Tibial artery (tissue), 4 donors: ENCODE measurements at places on chromosomes 12 and 14.

- DNase-seq, result no peak
- no peaks in the 10 kb centered on the region for H3K36me3 ChIP-seq
- no peaks in the 10 kb centered on the region for H3K4me1 ChIP-seq
- H3K27me3 ChIP-seq, result no peaks in the 10 kb centered on the region
- no peak overlapping the region for H3K27ac ChIP-seq
- H3K4me3 ChIP-seq, result no peak overlapping the region
These were observed 176.0 kb upstream of the PLEKHA5 start for GRCh38 chr12:18953505-18953904.

GRCh38 chr12:71652656-71653055 lies 11.0 kb downstream of the ZFC3H1 start:
- H3K27ac ChIP-seq, result no peak overlapping the region
- H3K4me1 ChIP-seq, result no peaks in the 10 kb centered on the region
- peaks cover 29% of the 10 kb centered on the region for H3K36me3 ChIP-seq
- DNase-seq, result no peak
- H3K4me3 ChIP-seq, result no peak overlapping the region

GRCh38 chr12:120884644-120885043 lies 19.5 kb downstream of the SPPL3 start:
- H3K36me3 ChIP-seq, result no peaks in the 10 kb centered on the region
- no peak overlapping the region for H3K4me3 ChIP-seq
- H3K27ac ChIP-seq, result no peak overlapping the region

GRCh38 chr12:5807514-5808219 lies 137.4 kb downstream of the ANO2 start:
- peaks cover 33% of the 10 kb centered on the region for H3K27me3 ChIP-seq
- no peak for DNase-seq
- H3K4me1 ChIP-seq, result no peaks in the 10 kb centered on the region
- no peak overlapping the region for H3K4me3 ChIP-seq

DNA sequence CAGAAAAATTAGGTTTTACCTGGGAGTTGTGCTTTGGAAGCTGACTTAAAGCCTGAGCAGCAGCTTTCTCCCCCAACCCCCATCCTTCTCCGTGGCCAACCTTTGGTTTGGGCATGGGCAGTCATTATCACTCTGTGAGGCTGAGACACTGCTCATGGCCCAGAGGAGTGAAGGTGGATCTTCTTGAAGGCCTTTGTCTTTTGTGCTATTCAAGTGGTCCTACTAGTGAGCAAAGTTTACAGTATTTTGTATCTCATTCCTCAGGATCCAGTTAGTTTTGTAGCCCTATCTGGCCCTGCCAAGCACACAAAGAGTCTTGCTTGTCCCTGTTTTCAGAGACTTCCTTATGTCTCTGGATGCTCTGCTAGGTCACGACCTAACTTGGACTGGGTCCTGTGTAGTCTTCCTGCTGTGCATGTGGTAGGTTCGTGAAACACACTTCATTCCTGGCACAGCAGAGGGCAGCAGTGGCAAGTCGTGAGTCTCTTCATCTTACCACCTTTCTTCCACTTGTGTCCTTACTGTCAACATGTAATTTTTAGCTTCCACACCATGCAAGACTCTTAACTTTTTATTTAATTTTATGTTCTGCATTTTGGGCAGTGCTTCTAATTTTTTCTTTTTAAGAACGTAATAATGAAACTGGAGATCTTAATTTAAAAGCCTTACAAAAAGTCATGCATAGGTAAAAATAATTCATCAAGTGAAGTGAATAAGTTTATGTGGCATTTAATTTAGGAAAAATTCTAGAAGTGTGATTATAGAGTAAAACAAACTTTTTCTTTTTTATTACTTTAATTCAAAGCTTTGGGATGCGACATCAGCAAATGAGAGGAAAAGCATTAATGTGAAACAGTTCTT lies 53.7 kb downstream of the APAF1 start:
- H3K27ac ChIP-seq, result peak overlapping the region; percentile 58
- peaks cover 8% of the 10 kb centered on the region for H3K36me3 ChIP-seq
- no peak for DNase-seq

DNA sequence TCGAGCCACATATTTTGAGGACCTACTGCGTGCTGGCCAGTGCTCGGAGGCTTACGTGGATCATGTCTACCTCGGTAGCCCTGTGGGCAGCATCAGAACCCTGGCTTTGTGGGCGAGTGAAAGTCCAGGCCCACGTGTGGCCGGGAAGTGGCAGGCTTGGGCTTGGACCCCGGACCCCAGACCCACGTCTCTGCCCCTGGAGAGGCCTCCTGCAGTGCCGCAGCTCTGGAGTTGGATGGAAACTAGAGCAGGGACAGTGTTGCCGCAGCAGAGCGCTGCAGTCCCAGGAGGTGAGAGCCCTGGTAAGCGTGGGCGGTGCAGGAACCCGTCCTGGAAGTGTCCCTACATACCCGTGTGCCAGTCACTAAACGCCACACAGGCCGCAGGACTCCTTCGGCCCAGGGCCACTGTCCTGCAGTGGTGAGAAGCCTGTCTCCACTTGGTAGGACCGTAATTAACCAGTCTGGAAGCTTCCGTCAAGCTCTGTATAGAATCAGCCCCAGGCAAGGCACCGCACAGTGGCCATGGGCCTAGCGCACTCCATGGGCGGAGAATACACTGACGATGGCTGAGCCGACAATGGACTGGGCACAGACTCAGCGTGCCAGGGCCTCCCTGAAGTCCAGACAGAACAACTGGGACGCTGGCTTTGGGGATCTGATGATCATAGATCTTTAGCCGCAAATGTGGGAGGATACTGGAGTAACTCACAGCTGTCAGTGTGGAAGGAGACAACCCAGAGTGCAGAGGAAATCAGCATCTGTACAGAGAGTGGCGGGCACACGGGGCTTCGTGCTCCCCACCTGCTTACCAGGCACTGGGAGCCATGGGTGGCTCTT lies 219.5 kb downstream of the KIF26A start:
- H3K27ac ChIP-seq, result no peak overlapping the region
- DNase-seq, result peak; percentile 12
- H3K4me1 ChIP-seq, result no peaks in the 10 kb centered on the region
- no peaks in the 10 kb centered on the region for H3K36me3 ChIP-seq
